ENCODE measurements at places on chromosomes 7 and 10.

GRCh38 chr7:50446542-50446960 is 3.6 kb downstream of the FIGNL1 start:
- DNase-seq: no peak

DNA sequence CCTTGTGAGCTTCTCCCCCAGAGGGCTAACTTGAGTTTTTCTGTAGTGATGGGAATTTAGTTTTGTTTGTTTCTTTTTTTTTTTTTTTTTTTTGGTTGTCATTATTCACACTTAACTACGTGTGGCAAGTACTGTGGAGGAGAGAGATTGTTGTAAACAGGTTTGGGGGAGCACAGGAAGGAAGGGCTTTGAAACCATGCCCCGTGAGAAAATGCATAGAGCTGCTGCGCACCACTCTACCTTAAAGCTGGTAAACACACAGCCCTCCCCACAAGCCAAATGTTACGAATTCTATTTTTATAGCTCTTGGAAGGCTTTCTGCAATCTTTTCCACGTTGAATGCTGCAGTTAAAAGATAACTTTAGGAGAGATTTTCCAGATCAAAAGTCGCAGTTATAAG is 76.2 kb downstream of the ZNF22 start:
- DNase-seq: peak; percentile 26

DNA sequence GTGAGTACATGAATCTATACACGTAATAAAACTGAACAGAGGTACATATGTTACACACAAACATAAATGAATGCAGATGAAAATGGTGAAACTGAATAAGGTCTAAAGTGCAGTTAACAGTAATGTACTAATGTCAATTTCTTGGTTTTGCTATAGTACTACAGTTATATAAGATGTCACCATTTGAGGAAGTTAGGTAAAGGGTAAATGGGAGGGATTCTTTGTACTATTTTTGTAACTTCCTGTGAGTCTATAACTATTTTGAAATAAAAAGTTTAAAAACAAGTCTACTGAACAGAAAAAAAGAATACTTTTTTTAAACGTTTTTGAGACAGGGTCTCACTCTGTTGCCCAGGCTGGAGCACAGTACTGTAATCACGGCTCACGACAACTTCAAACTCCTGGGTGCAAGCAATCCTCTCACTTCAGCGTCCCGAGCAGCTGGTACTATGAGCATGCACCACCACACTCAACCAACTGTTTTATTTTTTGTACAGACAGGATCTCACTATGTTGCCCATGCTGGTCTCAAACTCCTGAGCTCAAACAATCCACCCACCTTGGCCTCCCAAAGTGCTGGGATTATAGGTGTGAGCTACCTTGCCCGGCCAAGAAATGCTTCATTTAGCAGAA is 71.5 kb downstream of the WAPL start:
- no peak for DNase-seq

DNA sequence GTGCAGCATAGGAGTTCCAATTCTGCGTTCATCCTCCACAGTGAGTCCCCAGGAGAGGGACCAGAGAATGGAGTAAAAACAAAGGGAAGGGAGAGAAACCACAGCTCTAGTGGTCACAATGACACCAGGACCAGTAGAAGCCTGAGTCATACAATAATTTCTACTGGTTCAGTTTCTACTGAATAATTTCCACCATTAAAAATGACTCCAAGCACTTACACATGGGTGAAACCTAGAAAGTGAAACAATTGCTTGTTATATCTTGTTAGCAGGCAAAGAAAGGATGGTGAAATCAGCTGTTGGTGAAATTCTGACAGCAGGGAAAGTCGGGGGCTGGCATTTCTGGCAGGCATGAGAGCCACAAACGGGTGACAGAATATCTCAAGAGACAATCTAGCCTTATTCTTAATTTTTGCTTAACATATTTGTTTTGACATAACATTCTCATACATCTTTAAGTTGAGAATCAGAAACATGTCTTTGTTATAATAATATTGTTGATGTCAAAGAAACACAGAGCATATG is 1065.8 kb upstream of the C7orf33 start:
- DNase-seq: no peak

- DNase-seq: peak; percentile 7
Measured at GRCh38 chr10:116385994-116386809, 41.4 kb upstream of the PNLIPRP3 start.

- no peak for DNase-seq
Measured at GRCh38 chr10:59285073-59285472, 77.3 kb downstream of the FAM13C start.

DNA sequence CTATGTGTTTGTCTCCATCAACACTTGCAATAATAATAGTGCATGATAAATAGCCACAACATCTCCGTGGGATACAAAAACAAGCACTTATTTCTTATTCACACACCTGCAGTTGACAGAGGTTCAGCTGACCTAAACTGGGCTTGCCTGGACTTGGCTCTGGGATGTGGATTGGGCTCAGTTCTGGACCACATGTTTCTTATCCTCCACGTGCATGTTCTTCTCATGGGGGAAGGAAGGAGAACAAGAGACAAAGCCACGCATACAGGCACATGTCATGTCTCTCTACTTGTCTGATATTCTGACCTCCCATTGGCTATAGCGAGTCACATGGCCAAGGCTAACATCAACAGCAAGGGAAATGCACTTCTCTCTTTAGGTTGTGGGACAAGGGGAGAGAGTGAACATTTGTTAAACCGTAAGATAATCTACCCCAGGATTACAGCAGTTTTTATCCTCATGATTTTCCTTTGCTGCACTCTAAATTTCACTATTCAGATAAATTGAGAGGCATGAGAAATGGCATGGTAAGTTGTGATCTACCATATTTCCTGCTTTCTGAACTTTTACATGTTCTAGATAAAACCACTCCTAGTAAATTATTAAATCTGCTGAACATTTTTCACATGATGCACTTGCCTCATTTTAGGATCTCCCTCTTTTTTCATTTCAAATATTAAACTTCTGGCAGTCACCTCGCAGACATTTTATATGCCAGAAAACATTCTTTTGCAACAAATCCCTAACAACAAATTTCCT is 33.7 kb downstream of the CFAP58 start:
- peak; percentile 25 for DNase-seq

- no peak for DNase-seq
Measured at GRCh38 chr10:112279433-112279832, 3.8 kb upstream of the TECTB start.

DNA sequence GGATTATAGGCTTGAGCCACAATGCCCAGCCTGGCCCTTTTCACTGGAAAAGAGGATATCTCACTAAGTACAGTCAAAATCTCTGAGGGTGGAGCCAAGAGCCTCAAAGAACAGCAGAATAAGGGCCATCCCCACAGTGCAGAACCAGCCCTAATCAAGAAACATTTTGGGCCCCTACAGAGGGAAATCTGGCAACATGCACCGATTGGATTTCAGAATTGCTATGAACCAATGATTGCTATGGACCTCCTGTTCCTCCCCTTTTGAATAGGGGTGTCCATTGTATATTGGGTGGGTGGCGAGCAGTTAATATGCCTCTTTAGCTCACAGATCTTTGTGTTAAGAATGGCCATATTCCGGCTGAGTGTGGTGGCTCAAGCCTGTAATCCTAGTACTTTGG is 42.7 kb downstream of the SKIDA1 start:
- DNase-seq: no peak

- no peak for DNase-seq
Measured at GRCh38 chr10:62985807-62986600, 147.1 kb upstream of the NRBF2 start.

- DNase-seq: no peak
Measured at GRCh38 chr10:50613726-50614443, 9.9 kb downstream of the SGMS1 start.

DNA sequence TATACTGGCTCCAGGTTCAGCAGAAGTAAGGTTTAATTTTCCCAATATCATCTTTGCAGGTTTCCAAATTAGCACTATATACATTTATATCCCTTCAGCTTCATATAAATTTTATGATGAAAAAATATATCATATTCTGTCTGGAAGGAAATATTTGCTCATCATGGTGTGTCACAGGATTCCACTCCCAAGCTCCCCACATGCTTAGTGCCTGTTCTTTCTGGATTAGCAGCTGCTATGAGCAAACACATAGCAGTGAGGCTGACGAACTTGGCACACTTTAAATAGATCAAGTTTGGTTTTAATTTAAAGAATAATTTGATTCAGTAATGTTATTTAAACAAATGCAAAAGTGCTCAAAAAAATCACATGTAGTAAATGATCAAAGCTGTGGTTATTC is 251.9 kb downstream of the AGMO start:
- no peak for DNase-seq

- no peak for DNase-seq
Measured at GRCh38 chr7:113799896-113800295, 118.9 kb downstream of the PPP1R3A start.

GRCh38 chr7:3950249-3950648 is 649.2 kb downstream of the SDK1 start:
- DNase-seq: no peak
